NCI-H1092 treated with DMSO at 0.1 percent for 48 hours (cell line): ENCODE measurements at places on chromosomes 13 and 19.

DNA sequence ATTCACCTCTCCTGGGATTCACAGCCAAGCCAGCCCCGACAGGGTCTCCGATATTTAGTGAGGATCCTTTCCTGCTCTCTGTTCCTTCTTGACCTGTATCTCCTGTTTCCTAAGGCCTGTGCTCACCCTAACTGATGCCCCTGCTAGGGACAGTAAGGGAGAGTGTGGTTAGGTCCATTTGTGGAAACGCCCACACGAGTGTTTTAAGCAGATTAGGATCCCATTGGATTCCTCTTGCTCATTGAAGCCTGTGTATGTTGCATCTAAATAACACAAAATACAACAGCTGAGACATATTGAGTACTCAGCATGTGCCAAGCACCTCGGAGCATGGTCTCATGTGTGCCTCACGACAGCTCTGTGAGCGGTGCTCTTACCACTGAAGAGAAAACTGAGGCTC, 64.9 kb downstream of the EFNB2 start:
- DNase-seq, result no peak

- DNase-seq, result no peak
These were observed 55.5 kb downstream of the MLLT1 start for GRCh38 chr19:6224308-6224675.

DNA sequence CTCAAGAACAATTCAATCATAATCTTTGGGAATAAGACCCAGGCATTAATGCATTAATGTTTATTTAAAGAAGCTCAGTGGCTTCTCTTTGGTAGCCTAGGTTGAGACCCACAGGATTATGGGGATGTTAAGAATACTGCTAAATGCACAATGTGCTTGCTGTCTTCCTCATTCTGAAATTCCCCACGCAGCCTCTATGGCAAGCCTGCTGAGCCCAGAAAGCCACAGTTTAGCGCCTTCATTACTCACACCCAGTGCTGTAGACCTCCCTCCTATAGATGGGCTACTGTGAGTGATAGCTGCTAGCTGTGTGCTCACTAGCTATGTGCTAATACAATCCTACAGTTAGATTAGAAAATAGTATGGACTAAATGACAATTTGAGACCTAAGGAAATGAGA, 90.6 kb downstream of the TNFSF13B start:
- DNase-seq, result no peak

GRCh38 chr19:5903056-5903623, 450 bp downstream of the NDUFA11 start:
- DNase-seq, result no peak

- peak; percentile 40 for DNase-seq
These were observed 1.8 kb downstream of the TNPO2 start for GRCh38 chr19:12721656-12722565.

DNA sequence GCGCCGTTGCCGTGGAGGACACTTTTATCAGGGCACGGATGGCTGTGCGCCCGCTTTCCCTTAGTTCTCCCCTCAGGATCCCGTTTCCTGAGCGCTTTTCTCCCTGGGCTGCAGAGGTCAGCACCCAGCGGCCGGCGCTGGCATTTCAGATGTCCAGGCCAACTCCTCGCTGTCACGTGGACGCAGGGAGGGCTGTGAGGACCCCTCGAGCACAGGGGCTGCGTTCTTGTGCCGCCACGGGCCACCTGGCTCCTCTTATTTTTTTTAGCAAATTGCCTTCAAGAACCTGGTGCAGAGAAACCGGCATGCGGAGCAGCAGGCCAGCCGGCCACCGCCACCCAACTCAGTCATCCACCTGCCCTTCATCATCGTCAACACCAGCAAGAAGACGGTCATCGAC, 22.3 kb downstream of the ATP4B start:
- no peak for DNase-seq

- peak; percentile 25 for DNase-seq
These were observed 80.1 kb downstream of the KLF5 start for GRCh38 chr13:73138638-73139491.

- no peak for DNase-seq
These were observed 10.2 kb downstream of the MKNK2 start for GRCh38 chr19:2040647-2041432.

DNA sequence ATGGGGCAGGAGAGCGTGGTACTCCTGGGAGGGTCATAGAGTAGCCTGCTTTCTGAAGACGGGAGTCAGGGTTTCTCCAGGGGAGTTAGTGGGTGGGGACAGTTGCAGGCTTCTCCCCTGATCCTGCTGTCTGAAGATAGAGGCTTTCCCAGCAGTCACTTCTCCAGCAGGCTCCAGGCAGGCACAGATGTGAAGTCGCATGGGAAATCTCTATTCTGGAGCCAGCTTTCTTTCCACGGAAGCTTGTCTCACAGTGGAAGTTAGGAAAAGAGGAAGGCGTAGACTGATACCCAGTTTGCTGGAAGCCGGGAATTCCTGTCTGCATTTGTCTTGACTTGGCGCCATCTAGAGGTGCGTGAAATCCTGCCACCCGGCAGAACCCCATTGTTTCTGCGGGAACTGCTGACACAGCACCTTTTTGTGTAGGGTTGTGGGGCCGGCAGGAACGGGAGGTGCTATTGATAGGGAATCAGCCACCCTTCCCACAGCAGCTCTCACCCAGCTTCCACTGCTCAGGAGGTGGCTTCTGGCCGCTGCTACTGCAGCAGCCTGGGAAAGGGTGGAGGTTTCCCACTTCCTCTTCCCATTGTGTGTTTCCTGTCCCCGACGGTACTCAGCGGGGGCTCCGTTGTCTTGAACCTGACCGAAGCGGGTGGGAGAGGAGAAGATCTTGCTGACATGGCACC, 28.5 kb upstream of the NPAS1 start:
- peak; percentile 31 for DNase-seq

DNA sequence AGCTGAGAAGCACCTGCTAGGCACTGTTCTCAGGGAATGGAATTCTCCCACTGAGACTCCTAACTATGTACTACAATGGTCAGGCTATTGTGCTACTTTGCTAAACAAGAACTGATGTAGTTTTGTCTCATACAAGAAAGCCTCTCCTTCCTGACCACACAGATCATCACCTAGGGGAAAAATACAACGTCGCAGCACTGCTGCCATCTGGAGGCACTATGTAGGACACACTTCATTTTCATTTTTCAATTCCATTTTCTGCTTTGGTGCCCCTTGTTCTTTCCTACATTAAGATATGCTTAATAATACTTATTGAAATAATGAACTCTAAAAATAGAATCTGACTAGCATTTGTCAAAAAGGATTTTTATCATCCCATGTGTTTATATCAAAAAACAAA, 21.1 kb downstream of the PROSER1 start:
- peak; percentile 32 for DNase-seq

DNA sequence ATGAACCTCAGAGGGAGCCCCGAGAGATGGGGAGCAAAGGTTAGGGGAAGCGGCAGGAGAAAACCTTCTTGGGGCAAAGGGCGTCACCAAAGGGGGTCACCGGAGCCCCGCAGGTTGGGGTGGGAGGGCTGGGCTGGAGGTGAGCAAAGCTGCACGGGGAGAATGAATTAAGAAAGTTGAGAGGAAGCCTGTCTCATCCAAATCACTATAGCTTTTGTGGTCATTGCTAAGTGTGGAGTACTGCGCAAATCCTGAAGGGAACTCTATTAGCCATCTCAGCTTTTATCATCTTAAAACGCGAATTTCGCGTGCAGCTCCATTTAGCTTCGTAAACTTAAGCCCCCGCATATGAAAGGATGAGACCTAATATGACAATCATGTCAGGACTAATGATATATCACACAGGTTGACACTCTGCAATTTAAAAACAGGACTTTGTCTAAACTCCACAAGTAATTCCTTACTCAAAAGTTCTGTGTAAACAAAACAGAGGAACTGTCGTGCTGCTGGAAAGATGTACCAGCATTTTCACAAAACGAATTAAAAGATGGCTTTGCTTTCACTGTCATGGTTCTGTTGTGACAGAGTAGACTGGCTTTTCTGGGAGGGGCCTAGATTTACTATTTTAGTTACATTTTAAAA, 631 bp downstream of the LACC1 start:
- DNase-seq, result no peak

- DNase-seq, result no peak
These were observed 15.5 kb upstream of the ZNF835 start for GRCh38 chr19:56687031-56687430.

GRCh38 chr13:49412749-49413148, 31.1 kb downstream of the CAB39L start:
- DNase-seq, result no peak

GRCh38 chr13:31849206-31849605, 109.9 kb downstream of the RXFP2 start:
- DNase-seq, result no peak

GRCh38 chr13:75963302-75963701, 327.2 kb downstream of the LMO7 start:
- DNase-seq, result peak; percentile 69
